H1 (cell line): ENCODE measurements at places on chromosomes 2 and 18. TPM values are rescaled to one million over a fixed set of nuclear protein-coding genes. Genes with fewer than 3 reads are reported as not detected.
A peak's percentile ranks its signal among the peaks of the same experiment; 100 is the strongest.

- no peak overlapping the region for H3K27ac ChIP-seq
- H3K36me3 ChIP-seq: no peaks in the 10 kb centered on the region
- DNase-seq: peak; percentile 97
- H3K4me1 ChIP-seq: no peaks in the 10 kb centered on the region
Measured at GRCh38 chr2:219308142-219309101, 779 bp downstream of the PTPRN start.

DNA sequence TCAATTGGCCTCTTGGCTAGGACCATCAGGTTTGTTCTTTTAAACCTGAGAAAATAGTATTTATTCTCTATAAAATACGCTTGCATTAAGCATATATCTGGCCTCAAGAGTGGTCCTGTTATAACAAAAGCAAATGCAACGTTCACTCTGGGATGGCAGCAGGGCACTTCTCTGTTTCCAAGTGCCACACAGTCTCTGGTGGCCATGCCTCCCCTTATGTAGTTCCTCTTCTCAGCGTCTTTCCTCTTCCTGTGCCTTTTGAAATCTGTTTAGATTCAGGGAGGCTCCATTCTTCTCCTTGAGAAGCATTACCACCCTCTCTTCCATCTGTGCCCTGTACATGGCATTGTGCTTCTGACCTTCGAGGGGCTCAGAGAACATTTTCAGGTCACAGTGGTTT, 51.9 kb downstream of the TSHZ1 start:
- H3K4me1 ChIP-seq: no peaks in the 10 kb centered on the region
- no peaks in the 10 kb centered on the region for H3K27me3 ChIP-seq
- no peak overlapping the region for H3K27ac ChIP-seq
- no peaks in the 10 kb centered on the region for H3K36me3 ChIP-seq

DNA sequence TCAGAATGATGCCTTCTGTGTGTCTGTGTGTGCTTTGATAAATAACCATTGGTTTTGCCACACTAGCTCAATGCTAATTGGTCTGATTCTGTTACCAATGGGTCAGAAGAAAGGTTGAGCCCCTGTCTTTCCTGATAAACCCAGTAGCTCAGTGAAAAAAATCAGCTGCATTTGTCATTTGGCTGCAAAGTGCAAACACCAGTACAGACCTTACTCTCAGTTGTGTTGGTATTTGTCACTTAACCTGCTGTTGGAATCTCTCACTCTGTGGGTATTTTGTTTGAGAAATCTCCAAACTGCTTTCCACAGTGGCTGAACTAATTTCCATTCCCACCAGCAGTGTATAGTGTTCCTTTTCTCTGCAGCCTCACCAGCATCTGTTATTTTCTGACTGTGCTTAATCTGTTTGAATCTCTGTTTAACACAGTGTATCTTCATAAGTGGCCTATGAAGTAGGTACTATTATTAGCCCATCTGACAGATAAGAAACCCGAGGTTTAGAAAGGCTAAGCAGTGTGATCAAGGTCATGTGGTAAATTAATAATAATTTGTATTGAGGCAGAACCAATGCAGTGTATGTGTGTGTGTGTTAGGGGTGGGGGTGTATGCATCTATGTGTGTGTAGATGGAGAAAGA, 26.7 kb downstream of the LIMS1 start:
- H3K36me3 ChIP-seq: no peaks in the 10 kb centered on the region
- H3K27me3 ChIP-seq: no peaks in the 10 kb centered on the region
- no peak overlapping the region for H3K4me3 ChIP-seq

- no peak for DNase-seq
- H3K4me1 ChIP-seq: no peaks in the 10 kb centered on the region
- no peaks in the 10 kb centered on the region for H3K27me3 ChIP-seq
- H3K27ac ChIP-seq: no peak overlapping the region
- no peak overlapping the region for H3K4me3 ChIP-seq
Measured at GRCh38 chr2:118723394-118723793, 124.1 kb downstream of the EN1 start.

- H3K27me3 ChIP-seq: no peaks in the 10 kb centered on the region
- H3K36me3 ChIP-seq: no peaks in the 10 kb centered on the region
- no peaks in the 10 kb centered on the region; the same call in 1 of the 2 replicates for H3K4me1 ChIP-seq
- no peak overlapping the region for H3K27ac ChIP-seq
- DNase-seq: no peak
Measured at GRCh38 chr2:164745012-164745797, 96.4 kb downstream of the COBLL1 start.

- H3K4me1 ChIP-seq: no peaks in the 10 kb centered on the region
- H3K4me3 ChIP-seq: no peak overlapping the region
- no peaks in the 10 kb centered on the region for H3K36me3 ChIP-seq
Measured at GRCh38 chr18:63306249-63306648, 13.3 kb downstream of the BCL2 start.

DNA sequence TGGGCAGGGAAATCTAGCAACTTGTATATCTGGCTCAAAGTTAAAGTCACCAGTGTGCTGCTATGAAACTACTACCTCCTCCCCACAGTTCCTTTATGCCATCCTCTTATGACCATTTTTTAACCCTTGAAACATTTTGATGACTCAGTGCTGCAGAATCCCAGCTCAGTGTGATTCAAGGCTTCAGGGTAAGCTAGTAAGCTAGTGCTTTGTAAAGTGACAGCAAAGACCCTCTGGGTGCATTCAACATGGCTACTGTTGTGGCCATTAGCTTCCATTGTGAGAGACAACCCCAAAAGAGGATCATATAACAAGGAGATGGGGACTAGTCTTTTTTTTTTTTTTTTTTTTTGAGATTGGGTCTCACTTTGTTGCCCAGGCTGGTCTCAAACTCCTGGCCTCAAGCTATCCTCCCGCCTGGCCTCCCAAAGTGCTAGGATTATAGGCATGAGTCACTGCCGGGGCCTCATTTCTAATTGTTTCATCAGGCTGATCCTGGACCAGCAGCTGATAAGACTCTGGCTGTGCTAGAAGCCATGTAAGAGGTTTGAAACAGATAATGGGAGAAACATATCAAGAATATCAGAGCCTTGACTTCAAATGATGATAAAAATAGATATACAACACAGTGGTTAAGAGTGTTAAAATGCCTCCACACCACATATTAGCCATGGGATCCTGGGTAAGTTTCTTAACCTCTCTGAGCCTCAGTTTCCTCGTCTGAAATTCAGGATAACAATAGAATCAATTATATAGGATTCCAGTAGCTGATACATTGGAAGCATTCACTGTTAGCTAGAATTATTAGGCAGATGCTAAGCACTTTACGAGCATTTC, 65.7 kb upstream of the RTN4 start:
- H3K4me1 ChIP-seq: peaks cover 10% of the 10 kb centered on the region
- no peaks in the 10 kb centered on the region for H3K27me3 ChIP-seq
- DNase-seq: no peak
- no peaks in the 10 kb centered on the region for H3K36me3 ChIP-seq

DNA sequence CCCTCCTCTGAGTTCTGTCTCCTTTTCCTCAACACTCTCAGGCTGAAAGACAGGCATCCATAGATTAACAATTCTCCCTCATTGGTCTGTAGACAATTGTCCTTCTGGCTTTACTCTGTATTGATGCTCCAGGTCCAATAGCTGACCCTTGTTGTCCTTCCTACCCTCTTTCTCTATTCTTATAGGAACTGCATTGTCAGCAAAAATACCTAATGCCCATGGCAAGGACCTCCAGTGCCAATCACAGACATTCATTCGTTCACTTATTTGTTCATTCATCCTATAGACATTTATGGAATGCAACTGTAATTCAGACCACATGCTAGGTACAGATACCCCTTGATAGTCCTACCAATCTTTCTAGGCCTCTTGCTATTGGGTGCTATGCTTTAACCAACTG, 69.8 kb upstream of the DTNA start:
- peaks cover 2% of the 10 kb centered on the region for H3K4me1 ChIP-seq
- H3K4me3 ChIP-seq: no peak overlapping the region
- no peak for DNase-seq
- no peaks in the 10 kb centered on the region for H3K36me3 ChIP-seq
- H3K27ac ChIP-seq: no peak overlapping the region

DNA sequence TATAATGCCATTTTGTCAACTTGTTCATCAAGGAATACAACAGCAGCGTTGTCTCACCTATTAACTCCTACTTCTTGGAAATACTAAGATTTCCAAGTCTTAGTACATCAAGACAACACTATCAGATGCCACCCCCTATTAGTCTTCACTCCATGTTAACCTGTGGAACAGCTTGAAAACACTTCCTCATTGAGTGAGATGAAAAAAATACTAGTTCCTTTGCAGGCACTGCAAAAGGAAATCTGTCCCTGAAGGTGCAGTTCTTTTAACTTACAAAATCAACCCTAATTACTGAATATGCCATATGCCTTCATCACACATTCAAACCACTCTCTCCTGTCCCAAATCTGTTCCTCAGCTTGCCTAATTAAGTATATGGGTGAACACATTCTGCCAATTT, 4.0 kb downstream of the CWC22 start:
- no peak for DNase-seq
- no peak overlapping the region for H3K4me3 ChIP-seq
- H3K27ac ChIP-seq: no peak overlapping the region

DNA sequence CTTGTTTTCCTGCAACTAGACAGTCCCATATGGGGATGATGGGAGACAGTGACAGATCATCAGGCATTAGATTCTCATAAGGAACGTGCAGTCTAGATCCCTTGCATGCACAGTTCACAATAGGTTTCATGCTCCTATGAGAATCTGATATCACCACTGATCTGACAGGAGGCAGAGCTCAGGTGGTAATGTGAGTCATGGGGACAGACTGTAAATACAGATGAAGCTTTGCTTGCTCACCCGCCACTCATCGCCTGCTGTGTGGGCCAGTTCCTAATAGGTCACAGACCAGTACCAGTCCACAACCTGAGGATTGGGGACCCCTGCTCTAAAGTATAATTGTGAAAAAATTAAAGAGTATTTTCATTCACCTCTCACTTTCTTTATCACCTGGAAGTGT, 23.6 kb upstream of the RAB1A start:
- H3K4me1 ChIP-seq: no peaks in the 10 kb centered on the region
- no peaks in the 10 kb centered on the region for H3K27me3 ChIP-seq
- no peak for DNase-seq
- no peaks in the 10 kb centered on the region for H3K36me3 ChIP-seq

- no peaks in the 10 kb centered on the region for H3K36me3 ChIP-seq
- peaks cover 6% of the 10 kb centered on the region; the same call in 1 of the 2 replicates for H3K4me1 ChIP-seq
- DNase-seq: no peak
- no peak overlapping the region for H3K4me3 ChIP-seq
Measured at GRCh38 chr2:161243905-161244304, 64.3 kb upstream of the PSMD14 start.

DNA sequence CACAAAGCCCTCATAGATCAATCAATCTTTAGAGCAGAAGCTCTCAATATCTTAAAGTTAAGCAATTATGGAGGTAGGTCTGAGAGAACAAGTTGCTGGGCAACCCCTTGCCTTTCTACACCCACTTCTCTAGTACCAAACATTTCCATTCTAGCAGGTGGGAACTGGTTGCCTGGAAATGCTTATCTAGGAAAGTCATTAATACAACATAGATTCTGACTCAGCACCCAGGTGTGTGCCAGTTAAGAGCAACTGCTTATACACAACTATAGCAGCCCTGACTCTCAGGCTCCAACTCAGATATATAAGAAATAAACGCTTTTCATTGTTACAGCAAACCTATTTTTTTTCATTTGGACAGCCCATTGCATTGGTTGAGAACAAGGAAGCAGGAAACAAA, 237.7 kb downstream of the IRS1 start:
- no peaks in the 10 kb centered on the region for H3K4me1 ChIP-seq
- no peak overlapping the region for H3K4me3 ChIP-seq
- no peaks in the 10 kb centered on the region for H3K27me3 ChIP-seq

DNA sequence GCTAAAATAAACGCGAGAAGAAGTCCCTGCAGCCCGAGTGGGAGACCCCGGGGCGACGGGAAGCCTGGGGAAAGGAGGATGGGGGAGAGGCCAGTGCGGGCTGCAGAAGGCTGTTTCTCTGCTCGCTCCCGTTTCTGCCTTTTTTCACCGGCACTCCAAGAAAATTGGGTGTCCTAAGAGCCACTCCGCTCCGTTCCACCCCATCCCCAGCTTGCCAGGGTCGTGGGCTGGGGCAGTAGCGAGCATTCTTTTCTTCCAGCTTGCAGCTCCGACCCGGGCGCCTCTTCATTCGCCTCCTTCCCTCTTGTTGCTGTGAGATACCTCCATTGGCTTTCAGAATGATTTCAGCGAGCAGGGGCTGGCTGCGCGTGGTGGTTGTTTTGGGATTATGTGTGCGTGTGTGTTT, 1.1 kb downstream of the HOXD3 start:
- peaks cover 100% of the 10 kb centered on the region for H3K27me3 ChIP-seq
- no peak overlapping the region for H3K27ac ChIP-seq
- no peaks in the 10 kb centered on the region for H3K36me3 ChIP-seq
- no peak overlapping the region for H3K4me3 ChIP-seq

SP140 gene
- total RNA-seq: 1.3 and 1.7 TPM in 2 replicates
